Aortic smooth muscle cell (primary cell): ENCODE measurements at places on chromosomes 3 and 15. TPM values are rescaled to one million over a fixed set of nuclear protein-coding genes. Genes with fewer than 3 reads are reported as not detected.

GABRA5 gene
- total RNA-seq, result not detected in 2 replicates

PRSS50 gene
- total RNA-seq, result not detected in 2 replicates

STARD5 gene
- total RNA-seq, result 5.4 and 6.2 TPM in 2 replicates

NMNAT3 gene
- 2.1 TPM in 2 replicates for total RNA-seq

FSIP1 gene
- total RNA-seq, result 1.2 and 1.5 TPM in 2 replicates

TM6SF1 gene
- 0.50 and 0.92 TPM in 2 replicates for total RNA-seq

GRAMD2A gene
- 0.06 TPM in 1 of 2 replicates, not detected in the other for total RNA-seq

CCNB2 gene
- 24.0 and 25.8 TPM in 2 replicates for total RNA-seq

CSTA gene
- total RNA-seq, result 0.66 TPM in 1 of 2 replicates, not detected in the other

CCR3 gene
- total RNA-seq, result not detected in 2 replicates

KBTBD12 gene
- 0.12 TPM in 1 of 2 replicates, not detected in the other for total RNA-seq

DCUN1D1 gene
- total RNA-seq, result 32.8 and 41.9 TPM in 2 replicates

RASL12 gene
- total RNA-seq, result 0.06 TPM in 1 of 2 replicates, not detected in the other

TMCO5A gene
- total RNA-seq, result not detected in 2 replicates

PPP1R14D gene
- not detected in 2 replicates for total RNA-seq

PARP14 gene
- total RNA-seq, result 49.3 and 64.0 TPM in 2 replicates

INO80 gene
- total RNA-seq, result 22.4 and 23.1 TPM in 2 replicates

SHC4 gene
- 1.1 and 1.7 TPM in 2 replicates for total RNA-seq

CYP8B1 gene
- not detected in 2 replicates for total RNA-seq

C3orf49 gene
- not detected in 2 replicates for total RNA-seq

PXYLP1 gene
- total RNA-seq, result 5.4 and 10.2 TPM in 2 replicates

GMPPB gene
- 27.7 and 37.3 TPM in 2 replicates for total RNA-seq

MFN1 gene
- total RNA-seq, result 49.1 and 56.0 TPM in 2 replicates

CISH gene
- total RNA-seq, result 0.53 and 0.68 TPM in 2 replicates

SLC51A gene
- not detected in 2 replicates for total RNA-seq

CIB2 gene
- 1.6 and 1.7 TPM in 2 replicates for total RNA-seq

CEP19 gene
- 3.3 and 3.7 TPM in 2 replicates for total RNA-seq

GPR176 gene
- total RNA-seq, result 114 and 206 TPM in 2 replicates

CPEB1 gene
- 11.8 and 14.8 TPM in 2 replicates for total RNA-seq

SENP7 gene
- total RNA-seq, result 13.5 and 19.6 TPM in 2 replicates

EXD1 gene
- total RNA-seq, result not detected in 2 replicates

CASR gene
- total RNA-seq, result not detected in 2 replicates

VILL gene
- 5.8 and 6.7 TPM in 2 replicates for total RNA-seq

IQCH gene
- 3.0 and 5.7 TPM in 2 replicates for total RNA-seq

CYP1A2 gene
- total RNA-seq, result not detected in 2 replicates

IQCF5 gene
- not detected in 2 replicates for total RNA-seq

ANKRD63 gene
- not detected in 2 replicates for total RNA-seq

UACA gene
- 162 and 177 TPM in 2 replicates for total RNA-seq

MEIS2 gene
- 35.4 and 51.0 TPM in 2 replicates for total RNA-seq

RYR3 gene
- total RNA-seq, result 0.13 TPM in 1 of 2 replicates, not detected in the other

FBLN2 gene
- 461 and 547 TPM in 2 replicates for total RNA-seq

CLCN2 gene
- 2.9 and 3.4 TPM in 2 replicates for total RNA-seq

SCAMP5 gene
- 1.7 and 6.5 TPM in 2 replicates for total RNA-seq

ATP13A5 gene
- total RNA-seq, result not detected in 2 replicates

ANKDD1A gene
- 6.7 and 7.3 TPM in 2 replicates for total RNA-seq

RBP2 gene
- total RNA-seq, result not detected in 2 replicates

UROC1 gene
- not detected in 2 replicates for total RNA-seq

ACTRT3 gene
- total RNA-seq, result 5.8 and 6.1 TPM in 2 replicates

CDHR4 gene
- total RNA-seq, result 0.06 TPM in 1 of 2 replicates, not detected in the other

CHRM5 gene
- total RNA-seq, result under 0.01 TPM in 1 of 2 replicates, not detected in the other

SERINC4 gene
- under 0.01 and 0.06 TPM in 2 replicates for total RNA-seq

CTXND1 gene
- total RNA-seq, result not detected in 2 replicates

PLAAT1 gene
- total RNA-seq, result not detected in 2 replicates

IGF2BP2 gene
- total RNA-seq, result 1.6 and 2.4 TPM in 2 replicates

PYGO1 gene
- total RNA-seq, result 4.4 and 7.0 TPM in 2 replicates

THRB gene
- total RNA-seq, result 2.8 and 4.5 TPM in 2 replicates

USP13 gene
- 7.0 and 7.3 TPM in 2 replicates for total RNA-seq

GOLGA8T gene
- 0.06 and 0.26 TPM in 2 replicates for total RNA-seq

MORC1 gene
- total RNA-seq, result not detected in 2 replicates
